ENCODE measurements at places on chromosomes 12 and 14.

GRCh38 chr12:132836795-132837331 is 8.2 kb upstream of the GOLGA3 start:
- H3K4me1 ChIP-seq, result no peaks in the 10 kb centered on the region
- no peak overlapping the region for H3K27ac ChIP-seq
- H3K36me3 ChIP-seq, result peaks cover 8% of the 10 kb centered on the region

DNA sequence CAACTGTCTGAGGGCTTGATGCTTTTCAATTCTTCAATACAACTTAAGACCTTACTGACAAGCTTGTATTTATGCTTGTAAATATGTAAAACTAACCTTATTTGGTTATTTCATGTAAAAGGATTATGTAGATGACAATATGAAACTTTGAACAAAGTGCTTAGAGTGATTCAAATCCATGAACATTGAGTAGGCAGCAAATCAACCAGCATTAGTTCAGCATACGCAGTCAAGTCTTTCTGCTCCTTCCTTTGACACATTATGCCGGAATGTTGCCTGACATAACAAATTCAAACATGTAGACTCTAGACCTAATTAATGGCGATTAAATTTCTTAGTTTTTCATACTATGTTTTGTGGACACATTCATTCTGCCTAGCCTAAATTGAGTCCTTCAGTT is 105.2 kb downstream of the FGD4 start:
- no peaks in the 10 kb centered on the region for H3K4me1 ChIP-seq
- H3K27ac ChIP-seq, result no peak overlapping the region
- no peak for DNase-seq
- H3K4me3 ChIP-seq, result no peak overlapping the region
- no peaks in the 10 kb centered on the region for H3K36me3 ChIP-seq

DNA sequence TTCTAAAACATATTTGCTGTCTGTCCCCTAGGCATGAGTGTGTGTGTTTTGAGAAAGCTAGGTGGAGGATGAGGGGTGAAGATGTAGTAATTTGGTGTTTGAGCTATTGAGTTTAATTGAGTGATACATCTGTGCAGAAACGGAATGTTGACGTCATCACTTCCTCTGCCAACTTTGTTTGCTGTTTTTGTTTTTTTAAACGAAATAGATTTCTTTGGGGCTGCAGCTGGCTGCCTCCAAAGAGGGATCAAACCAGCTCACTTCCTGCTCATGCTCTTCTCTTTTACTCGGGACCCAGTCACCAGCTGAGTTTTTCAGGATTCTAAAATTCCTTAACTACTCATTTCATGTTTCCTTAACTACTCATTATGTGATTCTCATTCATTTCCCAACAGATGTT is 19.5 kb upstream of the CRACR2A start:
- no peak for DNase-seq
- H3K27me3 ChIP-seq, result no peaks in the 10 kb centered on the region
- H3K27ac ChIP-seq, result no peak overlapping the region
- no peak overlapping the region for H3K4me3 ChIP-seq

DNA sequence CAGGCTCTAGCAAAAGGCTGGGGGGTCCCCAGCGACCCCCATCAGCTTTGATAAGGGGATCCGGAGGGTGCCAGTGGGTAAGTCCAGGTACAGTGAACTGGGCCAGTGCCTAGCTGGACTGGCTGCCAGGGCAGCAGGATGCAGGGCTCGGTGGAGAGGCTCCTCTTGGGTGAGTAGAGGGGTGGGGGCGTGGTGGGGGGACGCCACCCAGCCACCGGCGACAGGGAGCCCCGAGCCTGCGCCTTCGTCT is 171 bp downstream of the RAPGEF3 start:
- H3K36me3 ChIP-seq, result no peaks in the 10 kb centered on the region
- peaks cover 22% of the 10 kb centered on the region for H3K4me1 ChIP-seq
- no peak overlapping the region for H3K27ac ChIP-seq
- peak overlapping the region; percentile 57 for H3K4me3 ChIP-seq
- H3K27me3 ChIP-seq, result no peaks in the 10 kb centered on the region
- no peak for DNase-seq

- no peaks in the 10 kb centered on the region for H3K4me1 ChIP-seq
- H3K4me3 ChIP-seq, result no peak overlapping the region
- DNase-seq, result peak; percentile 48
- no peaks in the 10 kb centered on the region for H3K36me3 ChIP-seq
- H3K27ac ChIP-seq, result no peak overlapping the region
- H3K27me3 ChIP-seq, result no peaks in the 10 kb centered on the region
Measured at GRCh38 chr14:55446127-55446736, 5.8 kb upstream of the TBPL2 start.

GRCh38 chr14:79421811-79422210 is 789.5 kb downstream of the DIO2 start:
- no peak for DNase-seq
- H3K36me3 ChIP-seq, result no peaks in the 10 kb centered on the region
- H3K4me1 ChIP-seq, result no peaks in the 10 kb centered on the region
- H3K27me3 ChIP-seq, result no peaks in the 10 kb centered on the region

DNA sequence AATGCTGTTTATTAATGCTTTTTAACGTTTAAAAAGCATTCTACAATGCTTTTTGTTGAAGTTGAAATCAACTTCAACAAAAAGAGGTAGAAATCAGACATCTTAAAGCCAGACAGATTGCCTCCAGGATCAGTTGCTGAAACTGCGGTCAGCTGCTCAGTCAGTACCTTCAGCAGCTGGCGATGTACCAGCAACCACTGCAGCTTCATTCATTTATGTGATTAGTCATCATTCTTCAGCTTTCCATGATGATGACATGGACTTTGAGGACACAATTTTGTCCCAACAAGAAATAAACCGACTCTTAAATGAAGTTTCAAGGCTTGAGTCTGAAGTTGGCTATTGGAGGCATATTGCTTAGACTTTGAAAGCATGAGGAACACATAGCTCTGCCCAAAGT is 31.5 kb upstream of the NUAK1 start:
- no peaks in the 10 kb centered on the region for H3K4me1 ChIP-seq
- no peaks in the 10 kb centered on the region for H3K36me3 ChIP-seq
- H3K27me3 ChIP-seq, result peaks cover 5% of the 10 kb centered on the region

DNA sequence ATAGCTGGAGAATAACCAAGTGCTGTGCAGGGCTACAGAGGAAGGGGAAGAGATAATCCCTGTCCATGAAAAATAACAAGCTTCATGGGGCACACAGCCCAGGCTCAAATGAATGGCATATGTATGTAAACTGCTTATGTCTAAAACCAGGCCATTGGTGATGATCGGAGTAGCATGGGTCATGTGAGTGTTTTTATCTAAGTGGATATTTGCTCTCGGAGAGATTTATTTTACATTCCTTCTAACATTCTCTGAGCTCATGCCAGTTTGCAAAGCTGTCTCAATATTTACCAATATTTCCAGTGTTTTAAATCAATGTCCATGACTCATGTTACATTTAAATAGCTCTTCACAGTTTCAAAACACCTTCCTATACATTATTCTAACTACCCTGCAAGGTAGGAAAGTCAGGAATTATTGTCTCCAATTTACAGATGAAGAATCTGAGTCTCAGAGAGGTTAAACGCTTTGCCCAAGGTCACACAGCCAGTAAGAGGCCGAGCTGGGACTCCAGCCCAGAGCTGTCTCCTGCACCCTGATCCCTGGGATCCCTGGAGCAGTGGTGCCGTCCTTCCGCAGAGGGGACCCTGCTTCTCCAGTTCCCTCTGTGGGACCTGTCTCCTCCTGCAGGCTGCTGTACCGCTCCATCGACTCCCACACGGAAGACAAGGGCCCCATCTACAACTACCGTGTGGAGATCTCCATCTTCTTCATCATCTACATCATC is 186.7 kb upstream of the FKBP4 start:
- no peaks in the 10 kb centered on the region for H3K36me3 ChIP-seq
- no peaks in the 10 kb centered on the region for H3K4me1 ChIP-seq
- DNase-seq, result no peak
- H3K27ac ChIP-seq, result no peak overlapping the region

GRCh38 chr12:121980191-121980891 is 41.3 kb upstream of the BCL7A start:
- no peaks in the 10 kb centered on the region for H3K36me3 ChIP-seq
- DNase-seq, result no peak
- no peaks in the 10 kb centered on the region for H3K27me3 ChIP-seq
- no peak overlapping the region for H3K4me3 ChIP-seq
- no peak overlapping the region for H3K27ac ChIP-seq

DNA sequence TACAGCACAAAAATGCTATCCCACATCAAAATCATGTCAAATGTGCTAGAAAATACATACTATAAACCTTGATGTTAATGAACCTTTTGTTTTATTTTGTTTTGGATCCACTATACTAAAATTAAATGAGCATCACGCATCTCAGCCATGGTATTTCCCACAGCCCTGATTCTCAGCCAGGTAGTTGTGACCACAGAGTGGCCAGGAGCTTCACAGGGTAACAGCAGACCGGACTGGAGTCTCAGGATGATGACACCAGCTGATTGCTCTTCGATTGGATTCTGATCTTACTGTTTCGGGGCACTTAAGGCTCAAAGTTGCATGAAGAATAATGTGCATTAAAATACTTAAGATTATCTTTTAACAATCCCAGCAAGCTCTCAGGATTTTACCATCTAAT is 134.8 kb downstream of the FOXN3 start:
- H3K27me3 ChIP-seq, result peaks cover 16% of the 10 kb centered on the region
- no peaks in the 10 kb centered on the region for H3K36me3 ChIP-seq
- DNase-seq, result no peak
- no peak overlapping the region for H3K4me3 ChIP-seq

DNA sequence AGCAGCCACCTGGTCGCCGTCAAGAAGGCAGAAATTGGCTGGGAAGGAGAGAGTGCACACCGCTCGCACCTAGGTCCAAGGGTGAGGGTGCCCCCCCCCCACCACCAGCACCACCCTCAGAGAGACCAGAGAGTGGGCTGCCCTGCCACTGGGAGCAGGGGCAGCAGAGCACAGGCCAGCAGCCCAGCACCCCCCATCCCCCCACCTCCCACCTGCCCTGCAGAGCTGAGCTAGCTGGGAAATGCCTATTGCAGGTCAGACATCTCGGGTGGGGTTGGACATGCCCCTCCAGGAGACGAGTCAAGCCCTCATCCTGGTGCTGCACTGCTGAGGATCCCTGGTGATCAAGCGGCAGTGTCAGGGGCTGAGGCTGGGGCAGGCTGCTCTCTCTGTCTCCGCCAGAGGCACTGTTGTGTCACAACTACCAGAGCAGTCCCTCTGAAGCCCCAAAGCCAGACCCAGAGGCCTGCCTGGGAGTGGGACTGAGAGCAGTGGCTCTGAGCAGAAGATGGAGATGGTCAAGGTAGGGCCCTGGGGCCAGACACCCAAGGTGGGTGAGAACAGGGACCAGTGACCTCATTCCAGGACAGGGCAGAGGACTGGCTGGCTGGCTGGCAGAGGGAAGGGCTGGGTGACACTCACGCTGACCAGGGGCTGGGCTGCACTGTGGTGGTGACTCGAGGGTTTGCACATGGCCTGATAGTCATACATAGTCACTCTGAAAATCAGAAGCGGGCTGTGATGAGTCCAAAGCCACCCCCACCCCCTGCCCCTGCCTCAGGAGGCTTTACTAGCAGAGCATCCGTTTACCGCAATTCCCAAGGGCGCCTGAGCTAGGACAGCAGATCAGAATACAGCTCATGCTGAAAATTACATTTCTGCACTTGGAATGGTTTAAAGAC is 19.7 kb upstream of the LRTM2 start:
- no peaks in the 10 kb centered on the region for H3K27me3 ChIP-seq
- no peak overlapping the region for H3K27ac ChIP-seq
- no peaks in the 10 kb centered on the region for H3K36me3 ChIP-seq
- H3K4me1 ChIP-seq, result peaks cover 3% of the 10 kb centered on the region
- no peak for DNase-seq

GRCh38 chr14:56751471-56751870 is 58.8 kb downstream of the OTX2 start:
- no peak for DNase-seq
- no peaks in the 10 kb centered on the region for H3K36me3 ChIP-seq
- H3K4me3 ChIP-seq, result no peak overlapping the region
- H3K4me1 ChIP-seq, result no peaks in the 10 kb centered on the region

GRCh38 chr12:70265132-70265531 is 21.9 kb downstream of the CNOT2 start:
- no peaks in the 10 kb centered on the region for H3K27me3 ChIP-seq
- no peaks in the 10 kb centered on the region for H3K36me3 ChIP-seq
- no peak for DNase-seq
- no peak overlapping the region for H3K27ac ChIP-seq

- peaks cover 62% of the 10 kb centered on the region for H3K27me3 ChIP-seq
- H3K4me1 ChIP-seq, result no peaks in the 10 kb centered on the region
- no peak overlapping the region for H3K27ac ChIP-seq
- no peak overlapping the region for H3K4me3 ChIP-seq
- no peaks in the 10 kb centered on the region for H3K36me3 ChIP-seq
Measured at GRCh38 chr14:36516719-36517241, 3.3 kb downstream of the NKX2-1 start.

DNA sequence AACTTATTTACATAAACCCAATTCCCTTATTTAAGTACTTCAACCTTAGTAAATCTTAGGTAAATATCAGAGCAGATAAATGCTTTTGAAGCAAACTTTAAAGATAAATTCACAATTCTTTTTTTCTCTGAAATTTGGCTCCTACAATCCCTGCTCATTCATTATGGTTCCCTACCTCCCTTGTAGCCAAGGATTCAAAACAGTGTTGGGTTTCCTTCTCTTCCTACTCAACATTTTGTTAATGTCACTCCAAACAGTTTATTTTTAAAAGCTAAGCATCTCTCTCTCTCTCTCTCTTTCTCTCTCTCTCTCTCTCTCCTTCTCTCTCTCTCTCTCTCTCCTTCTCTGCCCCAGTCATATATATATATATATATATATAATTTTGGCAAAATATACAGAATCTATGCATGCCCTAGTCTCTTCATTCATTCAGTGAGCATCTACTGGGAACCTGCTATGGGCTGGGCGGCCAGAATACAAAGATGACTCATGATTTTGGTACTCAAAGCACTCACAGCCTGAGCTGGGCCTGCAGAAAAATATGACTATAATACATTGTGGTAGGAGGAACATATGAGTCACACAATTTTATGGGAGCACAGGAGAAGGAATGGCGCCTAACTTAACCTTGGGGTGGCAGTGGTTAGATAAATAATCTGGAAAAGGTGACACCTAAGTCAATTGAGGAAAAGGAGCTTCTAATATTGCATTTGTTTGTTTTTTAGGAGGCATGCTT is 123.7 kb upstream of the DHRS4 start:
- no peak overlapping the region for H3K27ac ChIP-seq
- no peaks in the 10 kb centered on the region for H3K4me1 ChIP-seq
- H3K36me3 ChIP-seq, result no peaks in the 10 kb centered on the region
- no peak overlapping the region for H3K4me3 ChIP-seq
- no peak for DNase-seq

GRCh38 chr12:98745578-98746391 is 100.7 kb downstream of the APAF1 start:
- H3K4me1 ChIP-seq, result peaks cover 4% of the 10 kb centered on the region
- H3K4me3 ChIP-seq, result no peak overlapping the region
- no peak overlapping the region for H3K27ac ChIP-seq
- H3K27me3 ChIP-seq, result peaks cover 26% of the 10 kb centered on the region
- no peak for DNase-seq

Measured in K562 (cell line).